ENCODE measurements at places on chromosomes 5 and 9.
A peak's percentile ranks its signal among the peaks of the same experiment; 100 is the strongest.

- DNase-seq: no peak
These were observed 652.9 kb downstream of the SEMA5A start for GRCh38 chr5:8892926-8893325.

GRCh38 chr5:81607693-81608092 is 143.2 kb downstream of the SSBP2 start:
- no peak for DNase-seq

GRCh38 chr9:78132701-78133058 is 101.1 kb upstream of the GNAQ start:
- DNase-seq: peak; percentile 53

GRCh38 chr5:16929831-16930230 is 6.3 kb downstream of the MYO10 start:
- no peak for DNase-seq

- no peak for DNase-seq
These were observed 370.6 kb downstream of the DMRTA1 start for GRCh38 chr9:22817181-22817580.

GRCh38 chr5:57976506-57976905 is 483.4 kb downstream of the PLK2 start:
- DNase-seq: no peak

DNA sequence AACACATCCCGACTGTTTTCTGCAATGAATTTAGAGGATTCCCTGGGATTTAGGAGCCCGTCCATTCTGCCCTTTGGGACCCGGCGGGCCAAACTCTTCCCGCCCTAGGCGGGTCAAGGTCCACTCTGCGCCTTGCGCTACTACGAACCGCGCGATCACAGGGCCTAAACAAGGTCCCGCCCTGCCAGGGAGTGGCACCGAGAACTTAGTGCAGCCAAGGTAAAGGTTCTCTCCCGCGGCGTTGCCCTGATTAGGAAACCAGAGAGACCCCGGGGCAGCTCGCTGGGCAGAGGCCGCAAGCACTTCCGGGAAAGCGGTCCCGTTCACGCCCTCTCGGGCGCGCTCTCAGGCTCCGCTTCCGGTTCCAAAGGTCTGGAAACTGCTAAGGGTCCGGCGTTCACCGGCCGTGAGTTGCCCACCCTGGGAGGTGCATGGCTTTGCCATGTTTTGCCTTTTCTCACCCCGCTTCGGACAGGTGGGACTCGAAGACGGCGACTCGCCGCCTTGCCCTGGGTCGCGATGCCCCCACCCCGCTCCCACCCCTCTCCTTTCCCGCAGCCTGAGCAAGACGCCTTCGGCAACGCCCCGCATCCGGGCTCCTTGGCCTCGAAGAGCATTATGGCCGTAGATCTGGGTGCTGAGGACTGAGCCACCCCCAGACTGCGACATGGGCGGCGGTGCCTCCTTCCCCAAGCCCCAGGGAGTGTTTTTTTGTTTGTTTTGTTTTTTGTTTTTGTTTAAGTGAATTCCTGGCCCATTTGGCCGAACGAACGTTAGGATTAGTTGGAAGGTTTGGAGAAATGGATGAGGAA is 23.4 kb downstream of the HNRNPK start:
- peak; percentile 90 for DNase-seq

- no peak for DNase-seq
These were observed 173.7 kb upstream of the KIF2A start for GRCh38 chr5:62132276-62132675.

DNA sequence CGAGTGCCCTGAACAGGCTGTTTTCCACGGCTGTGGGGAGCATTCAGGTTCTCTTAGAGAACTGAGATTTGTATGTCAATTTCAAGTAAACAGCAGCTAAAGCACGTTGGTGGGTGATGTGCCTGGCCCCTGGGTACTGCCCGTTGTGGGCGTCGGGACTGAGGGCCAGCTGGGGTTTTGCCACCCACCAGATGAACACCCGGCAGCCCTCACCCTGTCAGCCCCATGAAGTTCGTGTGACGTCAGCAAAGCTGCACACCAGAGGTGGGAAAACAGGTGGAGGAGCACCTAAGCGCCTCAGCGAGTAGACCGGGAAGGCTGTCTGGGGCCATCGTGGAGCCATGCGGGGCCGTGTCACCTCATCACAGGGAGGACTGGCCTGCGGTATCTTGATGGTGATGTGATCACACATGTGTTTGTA is 9.2 kb downstream of the CEP72 start:
- no peak for DNase-seq

DNA sequence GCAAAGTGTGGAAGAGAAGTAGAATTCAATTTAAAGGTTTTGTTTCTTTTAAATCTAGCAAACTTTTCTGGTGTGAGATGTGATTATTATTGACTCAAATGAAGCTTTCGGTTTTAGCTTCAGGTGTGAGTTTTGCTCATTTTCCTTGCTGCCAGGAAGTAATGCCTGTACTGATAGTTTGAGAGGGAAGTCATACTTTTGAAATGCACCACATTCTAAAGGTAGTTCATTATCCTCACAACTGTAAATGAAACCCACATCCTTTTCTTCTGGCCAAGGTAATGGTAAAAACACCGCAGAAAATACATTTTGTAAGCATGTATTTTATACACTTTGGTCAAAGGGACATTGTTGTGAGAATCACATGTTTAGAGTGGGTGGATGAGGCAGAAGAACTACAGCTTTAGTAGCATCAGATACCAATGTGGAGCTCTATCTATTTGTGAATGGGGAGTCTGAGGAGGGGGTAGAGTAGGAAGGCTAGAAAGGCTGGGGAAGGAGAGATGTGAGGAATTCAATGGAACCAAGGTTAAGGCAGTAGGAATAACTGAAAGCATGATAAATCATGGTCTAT is 167.0 kb upstream of the CDKN2B start:
- no peak for DNase-seq

- DNase-seq: no peak
These were observed 10.5 kb downstream of the LURAP1L start for GRCh38 chr9:12785260-12785770.

GRCh38 chr5:149895416-149896345 is 48.9 kb downstream of the PDE6A start:
- DNase-seq: peak; percentile 72

DNA sequence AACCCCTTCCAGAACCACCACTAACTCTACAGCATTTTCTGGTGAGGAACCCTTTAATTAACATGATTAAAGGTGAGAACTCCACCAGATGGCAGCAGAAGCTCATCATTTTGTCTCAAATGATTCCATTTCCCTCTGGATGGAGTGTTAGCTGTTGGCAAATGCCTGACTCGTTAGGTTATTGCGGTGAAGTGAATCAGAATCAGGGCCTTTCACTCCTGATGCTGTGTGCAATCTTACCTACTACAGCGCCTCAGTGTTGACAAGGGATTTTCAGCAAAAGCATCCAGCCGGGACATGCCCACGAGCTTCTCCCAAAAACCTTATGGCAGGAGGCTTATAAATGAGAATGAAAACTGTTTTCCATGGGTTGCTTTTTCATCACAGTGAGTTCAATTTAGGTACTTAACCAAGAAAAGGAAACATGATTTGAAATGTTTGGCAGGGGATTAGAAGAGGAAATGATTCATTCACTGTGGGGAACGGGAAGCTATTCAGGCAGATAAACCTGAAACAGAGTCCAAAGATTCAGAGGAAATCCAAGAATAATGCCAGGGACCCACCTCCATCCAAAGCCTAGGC is 48.0 kb upstream of the CAST start:
- peak; percentile 74 for DNase-seq

- no peak for DNase-seq
These were observed 174.2 kb downstream of the CACNA1B start for GRCh38 chr9:138051586-138052321.

DNA sequence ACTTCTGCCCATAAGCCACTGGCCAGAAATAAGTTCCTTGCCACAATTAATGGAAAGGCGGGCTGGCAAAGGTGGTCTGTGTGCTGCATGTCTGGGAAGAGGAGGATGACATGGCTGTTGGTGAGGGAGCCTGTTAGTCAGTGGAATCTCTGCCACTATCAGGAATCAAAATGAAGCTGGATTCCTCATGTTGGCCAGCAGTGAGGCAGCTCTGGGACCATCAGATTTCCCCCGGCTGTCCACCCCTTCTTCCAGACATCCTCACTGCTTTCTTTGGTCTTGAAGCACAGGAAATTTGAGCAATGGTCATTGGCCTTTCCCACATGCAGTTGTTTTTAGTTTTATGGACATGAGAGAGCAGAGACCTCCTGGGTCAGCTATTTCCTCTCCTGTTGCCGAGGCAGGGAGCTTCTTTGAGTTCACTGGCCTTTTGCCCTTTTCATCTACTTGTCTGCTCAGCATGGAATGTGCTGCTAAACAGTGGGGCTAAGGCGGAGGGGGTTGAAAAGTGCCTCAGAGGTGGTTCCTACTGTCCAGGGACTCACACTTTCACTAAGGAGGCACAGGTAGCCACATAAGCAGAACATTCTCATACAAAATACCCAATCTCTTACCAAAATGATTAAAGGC is 34.8 kb upstream of the NEURL1B start:
- no peak for DNase-seq

- DNase-seq: no peak
These were observed 532.4 kb upstream of the ITGA1 start for GRCh38 chr5:52255308-52255707.

GRCh38 chr5:159511570-159511969 is 181.3 kb upstream of the IL12B start:
- no peak for DNase-seq

DNA sequence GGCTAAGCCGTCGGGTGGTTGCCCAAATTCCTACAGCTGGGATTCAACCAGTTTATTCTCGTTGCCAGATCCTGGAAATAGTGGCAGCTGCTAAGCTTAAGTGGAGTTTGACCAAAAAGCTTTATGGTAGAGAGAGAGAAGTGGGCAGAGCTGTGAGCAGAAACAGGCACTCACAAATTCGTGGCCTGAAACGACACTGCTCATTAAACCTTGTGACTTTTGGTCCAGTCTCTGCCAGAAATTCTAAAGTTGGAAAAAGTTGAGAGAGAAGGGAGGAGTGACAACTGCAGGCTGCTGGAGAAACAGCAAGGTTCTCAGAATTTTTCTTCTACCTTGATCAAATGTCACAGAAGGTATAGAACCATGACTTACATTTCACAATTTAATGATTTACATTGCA is 131.5 kb downstream of the MTX3 start:
- DNase-seq: no peak

- no peak for DNase-seq
These were observed 327.3 kb downstream of the CDH18 start for GRCh38 chr5:19660679-19661078.

DNA sequence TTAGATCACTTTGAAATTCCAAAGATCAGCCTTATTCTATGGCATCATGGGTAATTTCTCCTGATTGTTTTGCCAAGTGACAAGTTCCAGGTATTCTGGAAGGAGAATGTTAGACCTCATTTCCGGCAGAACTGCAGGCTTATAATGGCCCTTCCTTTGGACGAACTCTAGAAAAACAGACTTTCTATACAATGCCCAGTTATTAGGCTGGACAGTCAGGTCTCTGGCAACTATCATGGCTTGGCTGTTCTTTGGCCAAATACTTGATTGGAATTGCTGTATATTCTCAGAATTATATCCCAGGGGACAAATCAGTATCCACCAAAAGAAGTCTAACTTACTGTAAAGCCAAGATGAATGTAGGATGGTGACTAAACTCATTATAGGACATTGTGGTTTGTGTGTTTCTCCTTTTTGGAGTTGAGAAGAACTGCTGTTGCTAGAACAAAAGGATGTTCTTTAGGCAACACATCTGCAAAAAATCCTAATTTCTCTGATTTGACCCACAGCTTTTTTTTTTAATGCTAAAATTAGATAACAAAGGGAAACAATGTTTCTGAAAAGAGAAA is 69.0 kb downstream of the ADAMTSL1 start:
- DNase-seq: no peak

GRCh38 chr5:18771097-18771610 is 1136.9 kb downstream of the TAF11L14 start:
- DNase-seq: no peak

GRCh38 chr9:93035106-93035660 is 23.3 kb upstream of the SUSD3 start:
- no peak for DNase-seq

- DNase-seq: peak; percentile 85
These were observed 1.0 kb upstream of the GOLGA1 start for GRCh38 chr9:124941679-124942561.

DNA sequence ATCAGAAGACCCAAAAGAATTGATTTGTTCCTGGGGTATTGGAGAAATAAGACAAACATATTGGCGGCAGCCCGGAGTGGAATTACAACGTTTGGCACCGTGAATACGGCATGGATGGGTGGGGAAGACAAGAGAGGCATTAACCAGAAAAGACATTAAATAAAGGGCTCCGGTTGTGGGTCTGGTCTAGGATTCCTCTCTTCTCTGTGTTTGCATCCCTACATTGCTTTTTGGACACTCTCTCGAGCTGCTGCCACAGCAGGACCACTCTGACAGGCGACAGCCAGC is 138.7 kb upstream of the PALM2AKAP2 start:
- no peak for DNase-seq

GRCh38 chr5:67363963-67364362 is 167.4 kb upstream of the CD180 start:
- DNase-seq: no peak

- no peak for DNase-seq
These were observed 9.3 kb downstream of the ZBED3 start for GRCh38 chr5:77077829-77078176.

DNA sequence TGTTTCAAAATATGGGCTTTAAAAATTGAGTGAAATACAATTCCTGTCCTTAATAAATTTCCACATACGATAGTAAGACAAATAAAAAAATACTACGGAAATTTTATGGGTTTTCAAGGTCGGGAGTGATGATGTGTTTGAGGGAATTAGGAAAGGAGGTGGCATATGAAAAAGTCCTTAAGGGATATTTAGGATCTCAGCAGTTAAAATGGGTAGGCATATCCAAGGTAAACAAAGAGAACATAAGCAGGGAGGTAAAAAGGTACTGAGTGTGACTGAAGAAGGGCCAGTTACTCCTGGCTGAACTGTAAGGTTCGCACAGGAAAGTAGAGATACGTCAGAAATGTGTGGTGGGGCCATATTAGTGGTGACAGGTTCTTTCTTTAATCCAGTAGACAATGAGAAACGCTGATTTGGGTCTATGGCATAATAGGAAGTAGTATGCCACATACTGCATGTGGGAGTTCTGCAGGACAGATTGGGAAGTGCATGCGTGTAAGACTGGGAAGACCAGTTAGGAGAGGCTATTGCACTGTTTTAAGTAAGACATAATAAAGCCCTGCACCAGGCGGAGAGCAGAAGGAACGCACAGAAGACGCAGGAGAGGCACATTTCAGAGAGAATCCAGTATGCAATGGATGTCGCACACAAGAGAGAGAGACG is 937 bp upstream of the HMGCR start:
- DNase-seq: peak; percentile 71

GRCh38 chr9:71663216-71663615 is 105.1 kb downstream of the CEMIP2 start:
- no peak for DNase-seq

- no peak for DNase-seq
These were observed 80.8 kb downstream of the NTRK2 start for GRCh38 chr9:84750152-84750865.

DNA sequence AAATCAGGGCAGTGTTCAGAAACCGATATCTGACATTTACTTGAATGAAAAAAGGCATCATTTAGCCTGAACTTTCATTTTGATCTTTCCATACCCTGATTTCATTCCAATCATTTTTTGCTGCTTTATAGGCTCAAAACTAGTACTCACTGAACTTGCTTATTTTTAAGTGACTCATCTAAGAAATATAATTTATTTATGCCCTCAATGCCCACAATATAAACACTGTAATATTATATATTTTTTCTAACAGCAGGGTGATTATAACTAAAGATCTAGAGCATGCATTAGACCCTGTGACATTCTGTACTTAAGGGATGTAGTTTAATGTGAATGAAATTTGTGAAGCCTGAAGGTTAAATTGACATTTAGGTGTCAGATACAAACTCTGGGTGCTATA is 446.1 kb upstream of the CDH10 start:
- DNase-seq: no peak

Data from hematopoietic multipotent progenitor cell treated with erythropoietin and hydrocortisone succinate and interleukin-3 and kit ligand, for 4 days (in vitro differentiated cells).